ENCODE measurements at places on chromosomes 16 and 17.

DNA sequence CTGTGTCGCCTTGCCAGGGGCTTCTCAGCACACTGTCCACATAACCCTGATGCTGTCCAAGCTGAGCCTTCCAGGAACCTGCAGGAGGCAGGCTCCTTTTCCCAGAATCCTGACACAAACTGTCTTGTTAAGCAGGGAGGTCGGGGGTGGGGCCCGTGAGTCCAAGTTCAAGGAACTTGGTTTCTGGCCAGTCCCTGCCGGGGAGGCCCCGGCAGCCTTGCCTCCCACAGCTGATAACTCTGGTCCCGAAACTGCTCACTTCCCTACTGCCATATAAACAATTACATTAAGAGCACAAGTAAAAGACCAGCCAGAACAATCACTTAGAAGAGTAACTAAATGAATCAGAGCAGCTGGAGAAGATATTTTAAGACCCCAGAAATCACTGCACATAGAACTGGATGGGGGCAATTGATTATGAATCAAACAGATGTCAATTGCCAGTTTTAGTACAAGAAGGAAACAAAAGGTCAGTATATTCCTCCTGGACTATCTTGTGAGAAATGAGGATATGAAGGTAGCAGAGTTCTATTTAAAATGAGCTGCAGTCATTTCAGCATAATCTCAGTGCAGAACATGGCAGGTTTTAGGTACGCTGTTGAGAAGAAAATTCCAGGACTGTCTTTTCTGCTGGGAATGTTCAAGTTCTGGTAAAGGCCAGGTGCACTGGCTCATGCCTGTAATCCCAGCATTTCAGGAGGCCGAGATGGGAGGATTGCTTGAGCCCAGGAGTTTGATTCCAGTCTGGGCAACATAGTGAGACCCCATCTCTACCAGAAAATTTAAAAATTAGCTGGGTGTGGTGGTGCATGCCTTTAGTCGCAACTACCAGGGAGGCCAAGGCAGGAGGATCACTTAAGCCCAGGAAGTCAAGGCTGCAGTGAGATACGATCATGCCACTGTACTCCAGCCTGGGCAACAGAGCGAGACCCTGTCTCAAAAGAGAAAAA, 169.8 kb downstream of the PITPNC1 start:
- DNase-seq = no peak

GRCh38 chr16:84357191-84357651, 11.1 kb upstream of the ATP2C2 start:
- DNase-seq = no peak

- DNase-seq = no peak
These were observed 18.5 kb downstream of the CCDC42 start for GRCh38 chr17:8725881-8726876.

GRCh38 chr17:76996741-76997694, 128.8 kb downstream of the MGAT5B start:
- no peak for DNase-seq

- DNase-seq = no peak
These were observed 20.9 kb downstream of the TMEM11 start for GRCh38 chr17:21193031-21193430.

DNA sequence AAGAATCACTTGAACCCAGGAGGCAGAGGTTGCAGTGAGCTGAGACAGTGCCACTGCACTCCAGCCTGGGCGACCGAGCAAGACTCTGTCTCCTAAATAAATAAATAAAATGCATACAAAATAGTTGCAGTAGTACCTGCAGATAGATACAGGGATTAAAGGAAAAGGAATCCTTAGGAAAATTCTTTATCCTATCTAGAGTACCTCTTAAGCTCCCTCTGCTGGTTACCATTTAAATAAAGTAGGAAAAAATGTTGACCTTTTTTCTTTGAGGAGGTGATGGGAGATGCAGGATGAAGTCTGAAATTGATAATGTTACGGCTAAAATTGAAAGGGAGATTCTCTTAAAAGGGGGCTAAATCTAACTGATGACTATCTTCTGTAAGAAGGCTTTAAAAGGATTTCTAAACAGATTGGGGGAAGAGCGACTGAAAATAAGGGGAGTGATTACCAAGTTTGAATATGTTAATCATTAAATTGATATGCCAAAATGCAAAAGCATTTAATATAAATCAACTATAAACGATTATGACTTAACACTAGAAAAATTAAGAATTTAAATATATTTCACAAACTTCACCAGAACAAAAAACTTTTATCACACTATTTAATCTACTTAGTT, 29.4 kb downstream of the C16orf87 start:
- DNase-seq = no peak

DNA sequence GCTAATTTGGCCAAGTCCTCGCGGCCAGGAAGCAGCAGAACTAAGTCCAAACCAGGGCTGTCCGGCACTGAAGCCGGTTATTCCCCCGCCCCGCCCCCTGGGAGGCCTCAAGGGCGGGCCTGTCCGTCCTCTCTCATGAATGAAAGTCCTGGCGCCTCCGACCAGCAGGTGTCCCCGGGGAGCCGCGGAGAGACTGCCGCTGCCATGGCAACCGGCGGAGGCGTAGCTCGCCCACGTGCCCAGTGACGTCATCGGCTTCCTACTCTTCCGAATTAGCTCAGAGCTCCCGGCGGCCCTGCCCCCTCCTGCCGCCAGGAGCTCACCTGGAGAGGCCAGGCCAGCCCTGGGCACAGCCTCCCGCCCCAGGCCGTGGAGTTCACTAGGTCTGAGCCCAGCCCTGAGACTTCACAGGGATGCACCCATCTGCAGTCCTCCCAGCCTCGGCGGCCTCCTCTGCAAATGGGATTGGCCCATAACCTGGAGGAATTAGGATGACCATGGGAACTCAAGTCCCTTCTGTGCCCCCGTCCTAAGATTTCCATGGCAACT, 1.3 kb downstream of the SPATA2L start:
- DNase-seq = peak; percentile 97

- no peak for DNase-seq
These were observed at the start of gene KCNH6 for GRCh38 chr17:63523253-63523855. TSS of gene KCNH6 (plus strand) at chr17:63523358. CDS start at chr17:63523414, 56 bp downstream.
